Effector CD4-positive, alpha-beta T cell (primary cell): ENCODE measurements at places on chromosomes 1 and 21.
A peak's percentile ranks its signal among the peaks of the same experiment; 100 is the strongest.

GRCh38 chr1:34367954-34368353 is 191.2 kb downstream of the C1orf94 start:
- DNase-seq, result no peak

DNA sequence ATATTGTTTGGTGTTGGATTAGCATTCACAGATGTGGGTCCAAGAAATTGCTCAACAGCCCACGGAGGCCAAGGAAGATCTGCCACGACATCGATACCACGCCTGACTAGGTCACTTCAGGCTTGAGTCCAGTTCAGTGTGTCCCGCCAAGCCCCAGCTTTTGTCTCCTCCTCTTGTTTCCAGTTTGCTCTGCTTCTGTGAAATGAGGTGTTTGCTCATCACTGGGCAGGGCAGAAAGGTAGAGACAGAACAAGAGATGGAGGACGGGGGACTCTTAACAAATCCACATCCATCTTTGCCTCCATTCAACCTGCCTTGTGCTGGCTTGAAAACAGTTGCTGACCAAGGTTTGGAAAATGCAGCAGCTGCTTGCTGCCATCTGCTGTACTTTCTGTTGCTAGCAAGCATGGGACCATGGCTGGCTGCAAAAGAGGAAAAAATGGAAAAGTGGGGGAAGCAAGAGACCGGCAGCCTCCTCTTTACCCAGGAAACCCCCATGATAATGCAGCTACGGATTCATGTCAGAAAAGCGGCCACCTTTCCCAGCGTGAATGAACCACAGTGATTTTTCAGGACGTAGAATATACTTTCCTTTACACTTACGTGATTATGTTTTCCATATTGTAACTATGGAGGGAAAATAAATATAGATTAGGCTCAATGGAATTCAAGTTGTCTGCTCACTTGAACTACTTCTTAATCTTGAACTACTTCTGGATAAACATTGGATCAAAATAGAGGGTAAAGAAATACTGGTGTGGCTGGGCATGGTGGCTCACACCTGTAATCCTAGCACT is 80.2 kb upstream of the GREM2 start:
- no peak for DNase-seq

DNA sequence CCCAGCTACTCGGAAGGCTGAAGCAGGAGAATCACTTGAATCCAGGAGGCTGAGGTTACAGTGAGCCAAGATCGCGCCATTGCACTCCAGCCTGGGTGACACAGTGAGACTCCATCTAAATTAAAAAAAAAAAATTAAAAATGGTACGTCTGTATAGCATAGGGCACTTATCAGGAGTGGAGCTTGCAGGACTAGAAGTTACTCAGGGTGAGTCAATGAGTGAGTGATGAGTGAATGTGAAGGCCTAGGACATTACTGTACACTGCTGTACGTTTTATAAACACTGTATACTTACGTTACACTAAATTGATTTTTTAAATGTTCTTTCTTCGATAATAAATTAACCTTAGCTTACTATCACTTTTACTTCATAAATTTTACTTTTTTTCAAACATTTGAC is 183.6 kb downstream of the NR5A2 start:
- no peak for DNase-seq

GRCh38 chr21:45830221-45830640 is 151.3 kb upstream of the COL6A1 start:
- DNase-seq, result no peak

- DNase-seq, result no peak
Measured at GRCh38 chr1:238690415-238690814, 696.0 kb upstream of the CHRM3 start.

GRCh38 chr1:110081061-110081460 is 10.6 kb upstream of the ALX3 start:
- DNase-seq, result no peak

DNA sequence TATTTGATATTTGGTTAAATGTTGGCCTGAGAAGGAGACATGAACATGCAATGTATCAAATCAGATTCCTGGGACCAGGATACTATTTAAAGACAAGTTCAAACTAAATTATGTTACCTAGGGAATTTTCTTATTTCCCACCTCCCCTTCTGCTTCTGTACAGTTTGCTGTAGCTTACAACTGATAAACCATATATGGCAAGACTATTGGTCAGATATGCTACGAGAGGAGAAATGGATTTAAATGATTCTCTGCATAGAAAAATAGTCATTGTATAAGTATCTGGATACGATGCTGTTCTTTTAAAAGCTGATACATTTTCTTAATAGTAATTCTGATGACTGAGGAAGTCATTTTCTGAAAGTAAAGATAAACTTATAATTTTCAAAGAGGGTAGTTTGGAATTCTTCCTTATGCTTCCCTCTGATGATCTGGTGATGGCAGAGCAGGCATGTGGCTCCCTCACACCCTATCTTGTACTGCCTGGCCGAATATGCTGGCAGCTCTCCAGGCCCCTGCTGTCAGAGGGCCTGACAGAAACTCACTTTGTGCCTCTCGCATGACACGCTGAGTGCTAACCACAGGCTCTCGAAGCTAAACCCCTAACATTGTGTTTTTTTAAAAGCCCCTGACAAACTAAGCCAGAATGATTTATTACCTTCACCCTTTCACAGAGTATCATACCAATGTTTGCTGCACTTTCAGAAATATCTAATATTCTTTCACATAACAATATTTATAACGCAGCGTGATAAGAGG is 19.4 kb downstream of the RRP15 start:
- DNase-seq, result no peak

DNA sequence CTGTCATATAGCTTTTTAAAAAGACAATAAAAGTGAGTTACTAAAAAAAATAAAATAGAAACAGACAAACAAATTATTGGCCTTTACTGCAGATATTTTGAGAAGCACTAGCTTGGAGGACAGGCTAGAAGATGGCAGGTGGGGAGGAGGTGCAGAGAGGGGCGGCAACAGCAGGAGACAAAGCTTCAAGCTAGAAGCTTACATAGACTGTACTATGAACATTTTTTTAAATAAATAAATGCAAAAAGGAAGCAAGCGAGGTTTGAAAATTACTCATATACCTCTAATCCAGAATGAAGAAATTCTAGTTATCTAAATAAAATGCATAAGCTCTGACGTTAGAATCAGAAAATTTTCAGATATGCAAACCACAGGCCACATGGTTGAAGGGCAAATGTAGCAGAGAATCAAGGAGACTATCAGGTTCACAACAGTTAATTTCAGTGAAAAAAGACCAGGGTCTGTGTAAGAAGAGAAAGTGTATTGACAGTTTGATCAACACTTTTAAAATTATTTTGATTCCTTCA is 54.9 kb downstream of the NRIP1 start:
- DNase-seq, result no peak

GRCh38 chr1:228287541-228288425 is 79.9 kb downstream of the OBSCN start:
- DNase-seq, result no peak

DNA sequence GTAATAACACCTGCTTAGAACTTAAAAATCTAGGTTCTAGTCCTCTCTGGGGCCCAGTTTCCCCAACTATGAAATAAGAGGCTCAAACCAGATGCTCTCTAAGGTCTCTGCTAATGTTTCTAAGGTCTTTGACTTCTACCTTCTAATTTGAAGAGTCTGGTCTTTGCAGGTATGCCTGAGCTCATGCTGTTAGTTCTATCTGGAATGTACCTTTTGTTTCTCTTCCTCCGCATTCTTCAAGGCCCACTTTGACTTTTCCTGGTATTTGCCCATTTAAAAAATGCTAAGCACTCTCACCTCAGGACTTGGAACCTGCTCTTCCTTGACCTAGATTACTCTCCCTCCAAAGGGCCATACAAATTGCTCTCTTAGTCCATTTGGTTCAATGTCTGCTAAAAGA is 13.5 kb downstream of the SLC35D1 start:
- no peak for DNase-seq

- DNase-seq, result no peak
Measured at GRCh38 chr21:34276711-34277425, 86.9 kb upstream of the KCNE2 start.

DNA sequence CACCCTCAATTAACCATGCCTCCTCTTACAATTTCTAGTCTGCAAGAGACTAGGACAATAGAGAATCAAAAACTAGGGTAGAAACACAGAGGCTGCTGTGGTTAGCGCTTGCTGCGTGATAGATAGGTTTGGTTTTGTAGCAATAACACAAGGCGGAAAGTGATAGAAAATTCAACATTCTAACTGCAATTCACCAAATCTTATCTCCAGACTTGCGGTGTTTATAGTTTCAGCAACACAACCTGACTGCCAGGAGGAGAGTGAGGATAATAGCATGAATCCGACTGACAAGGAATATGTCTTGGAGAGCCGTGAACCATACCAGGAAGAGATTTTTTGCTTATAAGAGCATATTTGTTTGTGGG is 30.7 kb upstream of the IFNAR2 start:
- DNase-seq, result no peak

- peak; percentile 68 for DNase-seq
Measured at GRCh38 chr1:222654849-222655248, 37.0 kb downstream of the MIA3 start.

DNA sequence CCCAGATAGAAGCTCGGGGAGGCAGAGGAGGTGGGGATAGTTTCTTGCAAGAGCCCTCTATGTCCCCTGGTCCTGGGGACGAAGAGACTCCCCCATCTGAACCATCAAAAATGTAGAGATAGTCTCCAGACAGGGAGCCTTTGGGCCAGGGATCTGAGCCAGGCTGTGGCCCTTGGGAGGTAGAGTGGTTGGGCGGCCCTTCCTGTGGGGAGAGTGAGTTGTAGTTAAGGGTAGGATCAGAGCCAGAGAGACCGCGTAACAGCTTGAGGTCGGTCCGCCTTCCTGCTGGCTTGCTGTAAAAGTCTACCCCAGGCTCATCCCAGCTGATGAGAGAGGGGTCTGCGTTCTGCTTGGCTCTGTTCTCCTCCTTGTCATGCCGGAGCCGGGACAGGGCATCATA is 25.3 kb downstream of the PIK3C2B start:
- DNase-seq, result no peak

GRCh38 chr1:84581648-84582047 is 7.4 kb upstream of the CTBS start:
- DNase-seq, result no peak

- DNase-seq, result no peak
Measured at GRCh38 chr1:228226141-228226874, 18.5 kb downstream of the OBSCN start.

GRCh38 chr1:181099152-181100014 is 10.9 kb downstream of the IER5 start:
- no peak for DNase-seq

- no peak for DNase-seq
Measured at GRCh38 chr1:12010746-12011570, 8.3 kb upstream of the MIIP start.

DNA sequence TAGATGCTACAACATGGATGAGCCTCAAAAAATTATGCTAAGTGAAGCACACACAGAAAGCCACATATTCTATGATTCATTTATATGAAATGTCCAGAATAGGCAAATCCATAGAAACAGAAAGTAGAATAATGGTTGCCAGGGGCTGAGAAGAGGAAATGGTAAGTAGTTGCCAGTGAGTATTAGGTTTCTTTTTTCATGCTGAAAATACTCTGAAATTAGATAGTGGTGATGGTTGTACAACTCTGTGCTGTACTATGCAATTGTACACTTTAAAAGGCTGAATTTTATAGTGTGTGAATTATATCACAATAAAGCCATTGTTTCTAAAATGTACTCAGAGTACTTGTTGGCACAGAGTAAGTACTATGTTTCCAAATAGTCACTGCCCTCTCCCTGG is 15.5 kb upstream of the GFI1 start:
- no peak for DNase-seq

GRCh38 chr1:171799166-171799565 is 17.7 kb downstream of the METTL13 start:
- DNase-seq, result no peak

DNA sequence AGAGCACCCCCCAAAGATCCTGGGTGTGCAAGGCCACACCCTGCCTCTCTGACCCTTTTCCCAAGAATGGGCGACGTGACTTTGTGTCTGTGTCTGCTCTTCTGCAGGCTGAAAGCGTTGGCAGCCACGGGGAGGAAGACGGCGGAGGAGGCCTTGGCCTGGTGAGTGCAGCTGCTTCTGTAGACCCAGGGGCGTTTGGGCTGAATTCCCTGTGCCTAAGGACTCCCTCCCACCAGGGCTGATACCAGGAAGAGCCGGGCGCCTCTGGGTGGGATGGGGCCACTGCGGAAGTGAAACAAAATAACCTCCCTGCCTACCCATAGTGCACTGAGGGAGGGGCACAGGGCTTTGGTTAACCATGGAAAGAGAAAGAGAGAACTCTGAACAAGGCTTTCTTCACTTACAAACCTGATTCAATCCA is 2.5 kb downstream of the UBASH3A start:
- peak; percentile 35 for DNase-seq

- no peak for DNase-seq
Measured at GRCh38 chr21:27078915-27079314, 112.0 kb upstream of the ADAMTS5 start.

- no peak for DNase-seq
Measured at GRCh38 chr1:210231846-210232510, 618 bp upstream of the SERTAD4 start.

- DNase-seq, result no peak
Measured at GRCh38 chr1:247204177-247204647, 32.4 kb upstream of the ZNF124 start.

DNA sequence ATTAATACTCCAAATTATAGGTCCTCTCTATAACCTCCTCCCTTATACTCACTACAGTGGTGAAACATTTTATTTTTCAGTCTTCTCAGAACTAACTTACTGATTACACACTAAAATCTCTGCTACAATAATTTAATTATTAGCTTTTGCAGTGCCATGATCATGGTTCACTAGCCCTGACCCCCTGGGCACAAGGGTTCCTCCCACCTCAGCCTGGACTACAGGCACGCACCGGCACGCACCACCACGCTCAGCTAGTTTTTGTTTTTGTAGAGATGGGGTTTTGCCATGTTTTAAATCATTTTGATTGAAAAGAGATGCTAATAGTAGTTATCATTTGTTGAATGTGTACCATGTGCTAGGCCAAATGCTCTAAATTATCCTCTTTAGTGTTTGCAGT is 6.3 kb downstream of the PATJ start:
- no peak for DNase-seq

DNA sequence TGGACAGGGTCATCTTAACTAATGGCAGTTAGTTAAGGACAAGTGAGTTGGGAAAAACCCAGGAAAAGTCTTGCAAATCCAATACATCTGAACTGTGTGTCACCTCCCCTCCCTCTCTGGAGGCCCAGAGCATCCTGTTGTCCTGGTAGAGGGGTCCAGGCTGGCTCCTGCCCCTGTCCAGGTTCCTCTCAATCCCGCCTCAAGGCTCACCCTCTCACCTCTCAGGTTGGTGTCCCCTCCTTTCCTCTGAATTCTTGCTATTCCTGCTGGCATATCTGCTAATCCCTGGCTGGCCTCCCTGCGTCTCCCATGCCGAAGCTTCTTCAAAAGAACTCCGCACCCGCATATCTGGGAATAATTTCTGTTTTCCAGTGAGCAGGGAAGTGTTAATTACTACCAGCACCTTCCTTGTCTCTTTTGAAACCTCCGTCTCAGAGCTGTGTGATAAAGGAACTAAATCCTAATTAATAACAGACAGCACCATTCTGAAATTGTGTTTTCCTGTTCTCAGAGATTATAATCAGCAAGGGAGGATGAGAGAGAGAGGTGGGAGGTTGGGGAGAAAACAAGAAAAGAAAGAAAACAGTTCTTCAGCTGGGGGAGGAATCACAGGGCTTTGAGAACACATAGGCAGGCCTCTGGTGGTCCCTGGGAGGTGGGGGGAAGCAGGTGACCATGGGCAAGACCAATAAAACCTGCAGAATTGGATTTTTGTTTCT is 568.0 kb downstream of the PTPRU start:
- DNase-seq, result no peak
